SHP77 treated with DMSO at 0.1 percent for 48 hours (cell line): ENCODE measurements at places on chromosomes 2 and 18.

DNA sequence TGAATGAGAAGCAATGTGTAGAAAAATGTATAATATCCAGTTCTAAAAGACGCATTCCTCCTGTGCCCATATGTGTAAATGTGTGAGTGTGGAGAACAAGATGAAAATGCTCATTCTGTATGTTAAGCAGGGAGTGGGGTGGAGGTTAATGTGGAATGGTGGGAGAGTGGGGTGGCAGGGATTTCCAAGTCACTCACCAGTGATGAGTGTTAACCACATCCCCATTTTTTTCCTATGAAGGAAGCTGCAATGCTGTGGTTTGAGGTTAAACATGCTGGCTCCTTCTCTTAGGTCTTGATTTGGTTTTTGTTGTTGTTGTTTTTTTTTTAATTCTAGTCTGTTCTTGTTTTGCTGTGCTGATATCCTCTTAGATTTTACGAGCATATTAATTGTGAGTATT, 169.4 kb downstream of the NEDD4L start:
- no peak for DNase-seq

DNA sequence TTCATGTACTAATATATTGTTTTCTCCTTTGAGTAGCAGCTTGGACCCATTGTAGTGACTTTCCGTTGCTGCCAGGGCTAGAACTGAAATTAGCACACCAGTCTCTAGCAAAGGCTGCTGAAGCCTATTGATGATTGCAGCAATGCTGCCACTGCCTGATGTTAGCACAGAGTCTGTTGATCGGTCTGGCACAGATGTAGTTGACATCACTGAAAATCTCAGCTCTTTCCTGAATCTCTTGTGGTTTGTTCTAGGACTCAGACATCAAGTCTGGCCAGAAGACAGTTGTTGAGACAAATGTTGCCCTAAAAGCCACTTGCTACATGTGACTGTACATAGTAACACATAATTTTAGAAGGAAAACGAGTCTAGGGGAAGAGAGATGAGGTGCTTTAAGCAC, 47.2 kb downstream of the VAPA start:
- no peak for DNase-seq

DNA sequence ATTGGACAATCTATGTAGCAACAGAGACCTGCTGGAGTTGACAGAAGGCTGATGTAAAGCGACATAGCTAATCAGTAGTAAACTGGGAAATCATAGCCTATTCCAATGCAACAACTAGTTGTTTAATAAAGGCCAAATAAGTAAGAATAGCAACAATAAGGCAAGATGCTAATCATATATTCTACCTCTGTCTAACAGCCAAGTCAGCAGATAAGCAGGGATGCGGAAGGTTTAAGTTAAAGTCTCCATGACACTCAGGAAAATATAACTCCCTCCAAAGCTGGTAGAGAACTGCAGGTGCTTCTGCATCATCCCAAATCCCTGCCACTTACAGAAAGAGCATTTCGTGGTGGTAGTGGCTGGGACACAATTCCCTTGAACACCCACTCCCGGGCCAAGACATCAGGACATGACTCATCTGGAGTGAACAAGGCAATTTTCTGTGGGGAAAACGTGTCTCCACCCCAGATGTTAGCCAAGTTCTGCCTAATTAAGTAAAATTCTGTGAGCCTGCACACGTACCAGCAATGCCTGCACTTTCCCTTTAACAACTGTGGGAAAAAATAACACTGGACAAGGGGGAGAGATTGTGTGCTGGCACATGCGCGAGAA, 413.6 kb upstream of the ID2 start:
- DNase-seq: no peak

DNA sequence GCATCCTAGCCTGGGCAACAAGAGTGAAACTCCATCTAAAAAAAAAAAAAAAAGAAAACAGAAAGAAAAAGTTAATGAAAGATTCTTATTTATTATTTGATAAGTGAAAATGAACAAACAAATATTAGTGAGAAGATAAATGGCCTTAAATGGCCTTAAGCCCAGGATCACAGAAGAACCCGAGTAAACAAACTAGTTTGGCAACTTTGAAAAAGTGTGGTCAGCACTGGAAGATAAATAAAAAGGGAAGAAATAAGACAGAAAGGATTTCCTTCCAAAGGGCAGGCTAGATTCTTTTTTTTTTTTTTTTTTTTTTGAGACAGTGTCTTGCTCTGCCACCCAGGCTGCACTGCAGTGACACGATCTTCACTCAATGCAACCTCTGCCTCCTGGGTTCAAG, 692.4 kb downstream of the CPS1 start:
- DNase-seq: no peak

DNA sequence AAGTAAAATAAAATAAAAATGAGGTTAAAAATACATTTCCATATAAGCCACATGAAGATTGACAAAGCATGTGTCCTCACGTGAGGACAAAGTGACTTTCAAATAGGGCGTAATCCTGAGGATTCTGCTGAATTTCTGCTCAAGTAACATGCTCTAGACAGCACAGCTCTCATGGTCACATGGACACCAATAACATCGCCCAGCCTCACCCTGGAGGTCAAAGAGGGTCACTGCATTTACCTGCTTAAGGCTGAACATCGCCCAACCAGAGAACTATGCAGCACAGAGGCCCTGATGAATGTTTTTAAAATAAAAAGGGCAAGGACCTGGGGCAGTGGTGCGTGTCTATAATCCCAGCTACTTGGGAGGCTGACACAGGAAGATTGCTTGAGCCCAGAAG, 30.2 kb downstream of the TGFBRAP1 start:
- DNase-seq: no peak

- DNase-seq: no peak
These were observed 152.6 kb downstream of the GULP1 start for GRCh38 chr2:188444106-188444835.

DNA sequence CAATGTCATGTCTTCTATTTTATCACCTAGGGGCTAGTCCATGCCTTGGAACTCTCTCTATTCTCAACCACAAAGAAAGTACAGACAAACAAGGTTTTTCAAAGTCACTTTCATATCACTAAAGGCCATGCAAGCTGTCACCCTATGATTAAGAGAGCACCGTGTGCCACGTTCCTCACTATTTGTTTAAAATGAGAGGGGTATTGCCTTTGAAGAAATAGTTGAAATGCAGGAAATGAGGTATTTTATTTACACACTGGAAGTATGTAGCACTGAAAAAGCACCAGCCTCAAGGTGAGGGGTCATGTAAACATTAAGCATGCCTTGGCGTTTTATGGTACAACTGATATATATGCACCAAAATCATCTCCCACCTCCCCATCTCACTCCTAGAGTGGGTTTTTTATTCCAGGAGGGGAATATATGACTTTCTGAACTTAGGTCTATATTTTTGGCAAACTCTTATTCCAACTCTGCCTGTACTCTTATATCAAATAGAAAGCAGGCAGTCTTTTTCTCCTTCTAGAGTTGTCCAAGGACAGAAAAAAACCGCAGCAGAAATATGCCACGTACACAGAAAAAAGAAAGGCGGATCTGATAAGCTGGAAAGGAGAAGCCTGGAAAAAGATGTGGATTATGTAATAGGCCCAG, 53.5 kb downstream of the VSNL1 start:
- no peak for DNase-seq

GRCh38 chr2:15205562-15205961, 355.6 kb downstream of the NBAS start:
- DNase-seq: no peak

DNA sequence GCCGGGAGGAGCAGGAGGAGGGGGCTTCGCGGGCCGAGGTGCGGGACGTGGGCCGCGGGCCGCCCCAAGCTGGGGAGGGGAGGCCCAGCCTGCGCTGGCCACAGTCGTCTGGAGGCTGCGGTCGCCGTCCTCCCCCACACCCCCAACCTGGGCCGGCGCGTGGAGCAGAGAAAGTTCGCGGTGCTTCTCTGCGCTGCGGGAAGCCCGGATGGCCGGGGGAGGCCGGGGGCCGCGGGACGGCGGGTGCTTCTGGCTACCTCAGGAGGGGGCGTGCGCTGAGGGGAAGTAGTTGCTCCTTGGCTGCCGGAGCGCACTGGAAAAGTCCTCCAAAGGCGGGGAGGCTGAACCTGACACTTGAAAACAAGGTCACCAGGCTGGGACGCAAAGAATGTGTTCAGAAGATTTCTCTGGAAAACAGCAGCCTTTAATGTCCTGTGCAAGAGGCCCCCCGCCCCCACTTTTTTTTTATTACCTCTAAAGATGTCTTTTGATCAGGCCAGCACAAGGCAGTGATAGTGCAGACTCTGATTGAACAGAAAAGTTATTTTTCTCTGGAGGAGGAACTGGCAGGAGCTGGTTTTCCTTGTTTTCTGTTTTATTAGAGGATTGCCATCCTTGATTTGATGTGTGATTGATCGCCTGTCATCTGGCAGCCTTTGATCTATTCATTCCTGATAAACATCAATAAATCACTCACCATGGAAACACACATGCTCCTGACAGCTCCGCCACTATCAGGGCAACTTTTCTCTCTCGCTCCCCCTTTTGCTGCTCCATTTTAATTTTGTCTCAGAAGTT, 1.6 kb downstream of the TSHZ1 start:
- no peak for DNase-seq

DNA sequence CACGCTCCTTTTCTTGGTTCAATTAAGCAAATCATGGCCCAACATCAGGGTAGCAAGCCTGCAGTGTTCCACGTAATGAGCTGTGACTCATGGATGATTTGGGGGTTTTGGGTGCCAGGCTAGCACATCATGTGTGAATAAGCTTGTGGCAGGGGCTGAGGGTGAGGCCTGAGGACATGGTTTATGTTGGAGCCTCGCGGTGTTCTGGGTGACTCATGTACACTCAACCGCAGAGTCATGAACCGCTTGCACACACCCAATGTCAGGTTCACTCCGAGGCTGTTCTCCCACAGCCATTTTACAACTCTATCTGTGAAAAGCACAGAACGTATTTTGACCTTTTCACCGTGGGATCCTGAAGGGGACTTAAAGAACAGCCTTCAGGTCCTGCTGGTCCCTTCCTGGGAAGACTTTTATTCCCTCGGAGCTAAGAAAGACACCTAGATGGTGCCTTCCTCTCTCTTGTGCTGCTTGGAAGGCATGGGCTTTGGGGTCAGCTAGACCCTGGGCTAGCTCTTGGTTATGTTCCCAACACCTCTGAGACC, 139.9 kb upstream of the ZEB2 start:
- DNase-seq: no peak
